ENCODE measurements at places on chromosomes 11 and 22.

GRCh38 chr22:26066534-26066933 lies 102.7 kb upstream of the SEZ6L start:
- no peak for DNase-seq

DNA sequence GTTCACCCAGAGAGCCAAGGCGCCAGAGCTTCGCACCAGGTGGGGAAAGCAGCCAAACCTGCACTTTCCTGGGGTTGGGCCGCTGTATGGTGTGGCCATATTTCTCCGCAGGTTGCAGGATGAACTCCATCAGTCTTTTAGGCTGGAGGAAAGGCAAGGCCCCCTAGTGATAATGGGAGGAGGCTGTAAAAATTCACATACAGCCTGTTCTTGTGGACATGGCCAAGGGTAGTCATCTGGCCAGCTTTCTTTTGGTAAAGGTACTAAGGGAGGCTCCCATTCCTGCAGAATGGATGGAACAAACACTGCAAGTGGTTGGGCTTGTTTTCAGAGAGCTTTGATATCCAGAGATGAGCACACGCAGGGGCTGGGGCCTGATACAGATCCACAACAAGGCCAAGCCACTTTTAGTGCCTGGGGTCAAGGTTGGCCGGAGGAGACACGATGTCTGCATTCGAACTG lies 29.6 kb downstream of the C22orf31 start:
- DNase-seq, result no peak

DNA sequence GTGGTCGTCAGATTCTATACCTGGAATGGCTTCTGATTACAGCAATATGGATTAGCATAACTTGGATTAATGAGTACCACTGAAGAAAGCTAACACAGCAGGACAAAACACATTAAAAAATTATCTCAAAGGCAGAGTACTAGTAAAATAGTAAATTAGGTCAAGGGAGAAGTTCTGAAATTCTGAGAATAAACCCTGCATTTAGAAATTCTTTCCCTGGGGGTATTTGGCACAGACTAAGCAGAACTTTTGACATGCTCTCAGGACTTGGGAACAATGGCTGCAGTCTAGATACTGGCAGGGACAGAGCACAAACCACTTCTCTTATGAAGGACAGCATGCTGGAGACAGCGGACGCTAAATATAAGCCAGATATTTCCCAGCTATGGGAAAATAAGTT lies 85.6 kb upstream of the GRIA4 start:
- DNase-seq, result no peak

GRCh38 chr11:20059587-20060021 lies 100.7 kb downstream of the DBX1 start:
- DNase-seq, result no peak

DNA sequence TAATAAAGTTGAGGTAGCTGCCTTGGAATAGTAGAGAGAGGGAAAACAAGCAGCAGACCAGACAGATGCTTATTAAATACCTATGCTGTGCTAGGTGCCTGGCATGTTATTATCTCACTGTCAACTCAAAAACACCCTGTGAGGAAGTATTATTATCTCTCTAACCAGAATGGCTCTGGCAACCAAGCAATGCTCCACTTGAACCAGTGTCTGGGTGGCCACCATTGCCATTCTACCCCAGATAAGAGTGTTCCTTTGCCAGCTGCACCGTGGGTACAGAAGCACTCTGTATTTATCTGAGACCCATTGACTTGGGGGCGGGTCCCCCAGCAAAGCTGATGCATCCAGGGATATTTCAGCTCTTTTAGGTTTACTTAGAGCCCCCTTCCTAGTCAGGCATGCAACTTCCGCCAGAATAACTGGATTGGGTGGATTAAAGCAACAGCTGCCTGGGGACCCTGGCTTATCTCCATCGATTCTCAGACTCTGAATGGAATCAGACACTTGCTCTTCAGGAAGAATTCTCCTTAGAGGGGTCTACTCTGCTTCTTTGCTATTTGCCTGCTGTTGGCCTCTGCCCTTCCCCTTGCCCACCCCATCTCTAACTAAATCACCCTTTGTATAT lies 49.1 kb downstream of the RCN1 start:
- no peak for DNase-seq

GRCh38 chr11:47516155-47516554 lies 36.8 kb downstream of the CELF1 start:
- DNase-seq, result no peak

DNA sequence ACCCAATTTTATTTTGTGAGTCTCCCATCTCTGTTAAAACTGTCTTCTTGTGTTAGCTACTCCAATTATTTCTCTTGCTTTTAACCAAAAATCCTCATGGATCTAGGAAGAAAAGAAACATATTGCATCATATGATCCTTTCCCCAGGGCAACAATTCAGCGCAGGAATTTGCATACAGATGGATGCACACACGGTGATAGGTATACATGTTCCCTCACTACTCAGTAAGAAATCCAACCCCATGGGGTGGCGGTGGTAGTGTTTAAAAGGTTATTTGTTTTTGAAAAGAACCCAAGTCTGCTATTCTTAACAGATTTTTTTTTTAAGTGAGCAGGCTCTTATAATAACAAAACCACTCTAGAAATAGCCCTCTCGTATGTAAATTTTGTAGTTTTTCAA lies 4.2 kb upstream of the SYN3 start:
- DNase-seq, result no peak

DNA sequence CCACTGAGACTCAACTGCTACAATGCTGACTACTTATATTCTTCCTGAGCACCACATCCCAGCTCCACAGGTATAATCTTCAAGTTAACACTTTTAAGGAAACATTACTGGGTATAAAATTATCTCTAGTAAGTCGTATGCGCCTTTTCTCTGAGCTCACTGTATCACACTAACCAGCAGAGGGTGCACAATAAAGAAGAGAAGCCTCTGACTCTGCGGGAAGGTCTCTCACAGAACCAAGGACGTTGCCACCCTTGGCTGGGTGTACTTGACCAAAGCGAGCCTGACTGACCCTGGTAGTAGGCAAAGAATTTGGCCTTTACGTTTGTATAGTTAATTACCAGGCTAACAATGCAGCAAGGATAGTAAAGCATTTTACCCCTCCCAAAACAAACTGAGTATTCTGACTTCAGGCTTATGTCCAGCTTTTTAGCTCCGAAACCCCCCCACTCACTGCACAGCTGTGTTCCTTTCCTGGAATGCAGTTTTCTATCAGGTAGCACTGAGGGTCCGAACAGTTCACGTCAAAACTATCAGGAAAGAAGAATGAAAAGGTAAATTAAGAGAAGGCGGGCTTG lies at the start of gene BTBD18:
Gene BTBD18, minus strand, starts transcription at position 144 of the 578 bp plus-strand sequence. CDS start 631 bp downstream, outside the sequence.
- peak; percentile 35 for DNase-seq

- no peak for DNase-seq
Measured at GRCh38 chr11:86736291-86737143, 63.8 kb upstream of the PRSS23 start.

GRCh38 chr11:75813622-75814039 lies 1.4 kb upstream of the UVRAG start:
- DNase-seq, result no peak

- no peak for DNase-seq
Measured at GRCh38 chr11:115996125-115996807, 492.1 kb upstream of the CADM1 start.

- DNase-seq, result no peak
Measured at GRCh38 chr11:40188848-40189247, 1270.6 kb downstream of the LRRC4C start.
